ENCODE measurements at places on chromosomes 5 and 9. TPM values are rescaled to one million over a fixed set of nuclear protein-coding genes. Genes with fewer than 3 reads are reported as not detected.

GRCh38 chr9:73780916-73781315, 629.3 kb downstream of the ANXA1 start:
- no peak for DNase-seq

DNA sequence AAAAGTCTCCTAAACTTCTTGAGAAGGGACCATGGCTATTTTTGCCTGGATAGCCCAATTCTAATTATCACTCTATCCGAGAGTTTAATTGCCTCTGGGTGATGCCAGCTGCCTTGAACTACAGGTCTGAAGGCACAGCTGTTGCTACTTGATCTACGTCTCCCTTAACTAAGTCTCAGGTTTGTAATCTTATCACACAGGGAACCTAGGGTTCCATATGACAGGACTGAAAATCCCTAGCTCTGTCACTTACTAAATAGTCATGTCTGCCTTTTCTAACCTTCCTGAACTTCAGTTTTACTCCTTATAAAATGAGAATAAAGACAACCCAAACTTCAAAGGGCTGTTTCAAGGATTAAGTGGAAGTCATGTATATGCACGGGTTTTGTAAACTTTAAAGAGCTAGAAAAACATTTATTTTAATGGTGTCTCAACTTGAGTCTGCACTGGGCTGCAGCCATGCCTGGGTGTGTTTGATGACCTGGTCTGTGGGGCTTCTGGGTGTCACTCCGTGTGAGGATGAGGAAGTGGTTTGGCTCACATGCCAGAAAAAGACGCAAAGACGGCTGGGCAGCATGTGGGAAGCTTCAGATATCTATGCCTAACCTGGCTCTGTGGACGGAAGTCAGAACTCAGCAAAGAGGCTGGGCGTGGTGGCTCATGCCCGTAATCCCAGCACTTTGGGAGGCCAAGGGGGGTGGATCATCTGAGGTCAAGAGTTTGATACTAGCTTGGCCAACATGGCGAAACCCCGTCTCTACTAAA, 129.3 kb upstream of the SLC44A1 start:
- DNase-seq, result no peak

DNA sequence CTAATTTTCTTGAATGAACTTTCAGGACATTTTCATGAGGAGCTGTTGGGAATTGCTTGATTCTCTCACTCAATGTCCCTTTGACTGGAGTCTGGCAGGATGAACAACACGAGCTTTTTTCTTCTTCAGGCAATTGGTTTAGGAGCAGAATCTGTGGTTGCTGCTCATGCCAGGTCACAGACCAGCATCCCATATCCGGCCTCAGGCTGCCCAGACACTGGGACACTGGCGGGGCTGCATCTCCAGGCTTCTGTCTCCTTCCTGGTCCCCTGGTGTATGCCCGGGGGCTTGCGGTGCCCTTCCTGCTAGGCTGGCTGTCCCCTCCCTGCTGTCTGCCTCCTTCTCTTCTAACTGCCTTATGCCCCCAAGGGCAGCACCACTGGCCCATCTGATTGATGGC, 311.5 kb upstream of the DAP start:
- DNase-seq, result no peak

GRCh38 chr9:121331549-121331948, 38.5 kb downstream of the STOM start:
- no peak for DNase-seq

- no peak for DNase-seq
Measured at GRCh38 chr9:135221951-135222631, 134.6 kb downstream of the OLFM1 start.

GRCh38 chr5:52922384-52922783, 66.8 kb upstream of the ITGA2 start:
- DNase-seq, result no peak

GRCh38 chr9:120583958-120584369, 4.0 kb upstream of the CDK5RAP2 start:
- DNase-seq, result peak; percentile 56

GRCh38 chr5:76305269-76305668, 97.8 kb upstream of the IQGAP2 start:
- no peak for DNase-seq

DNA sequence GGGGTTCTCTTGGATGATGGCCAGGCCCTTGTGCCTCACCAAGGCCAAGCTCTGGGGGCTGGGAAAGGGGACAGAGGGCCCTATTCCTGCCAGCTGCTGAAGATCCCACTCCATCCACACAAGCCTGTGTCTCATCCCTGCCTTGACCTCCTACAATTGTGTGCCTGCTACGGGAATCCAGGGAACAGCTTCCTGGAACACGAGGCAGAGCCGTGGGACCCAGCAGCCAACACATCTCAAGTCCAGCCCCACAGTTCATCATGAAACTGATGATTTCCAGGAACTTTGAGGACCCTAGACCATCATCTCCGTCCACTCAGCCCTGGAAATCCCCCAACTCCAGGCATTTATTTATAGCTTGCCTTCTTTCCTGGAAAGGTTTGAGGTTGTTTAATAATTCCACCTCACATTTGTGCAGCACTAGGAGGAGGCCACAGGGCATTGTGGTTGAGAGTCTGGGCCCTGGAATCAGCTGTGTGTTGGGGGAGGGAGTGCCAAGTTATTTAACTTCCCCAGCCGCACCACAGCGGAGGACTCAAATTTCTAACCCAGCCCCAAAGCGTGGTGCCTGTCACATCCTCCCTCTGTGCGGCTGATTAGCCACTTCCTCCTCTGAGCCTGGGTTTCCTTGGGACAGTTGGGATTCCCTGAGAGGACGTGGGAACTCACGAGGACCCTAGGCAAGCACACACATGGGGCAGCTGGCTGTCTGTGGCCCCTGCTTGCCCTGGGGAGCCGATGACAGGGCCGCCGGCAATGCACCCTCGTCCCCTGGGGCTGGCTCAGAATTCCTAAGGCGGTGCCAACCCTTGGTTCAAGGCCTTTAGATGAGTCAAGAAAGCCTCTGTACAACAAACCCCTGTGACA, 58.2 kb upstream of the GGTA1 start:
- no peak for DNase-seq

DNA sequence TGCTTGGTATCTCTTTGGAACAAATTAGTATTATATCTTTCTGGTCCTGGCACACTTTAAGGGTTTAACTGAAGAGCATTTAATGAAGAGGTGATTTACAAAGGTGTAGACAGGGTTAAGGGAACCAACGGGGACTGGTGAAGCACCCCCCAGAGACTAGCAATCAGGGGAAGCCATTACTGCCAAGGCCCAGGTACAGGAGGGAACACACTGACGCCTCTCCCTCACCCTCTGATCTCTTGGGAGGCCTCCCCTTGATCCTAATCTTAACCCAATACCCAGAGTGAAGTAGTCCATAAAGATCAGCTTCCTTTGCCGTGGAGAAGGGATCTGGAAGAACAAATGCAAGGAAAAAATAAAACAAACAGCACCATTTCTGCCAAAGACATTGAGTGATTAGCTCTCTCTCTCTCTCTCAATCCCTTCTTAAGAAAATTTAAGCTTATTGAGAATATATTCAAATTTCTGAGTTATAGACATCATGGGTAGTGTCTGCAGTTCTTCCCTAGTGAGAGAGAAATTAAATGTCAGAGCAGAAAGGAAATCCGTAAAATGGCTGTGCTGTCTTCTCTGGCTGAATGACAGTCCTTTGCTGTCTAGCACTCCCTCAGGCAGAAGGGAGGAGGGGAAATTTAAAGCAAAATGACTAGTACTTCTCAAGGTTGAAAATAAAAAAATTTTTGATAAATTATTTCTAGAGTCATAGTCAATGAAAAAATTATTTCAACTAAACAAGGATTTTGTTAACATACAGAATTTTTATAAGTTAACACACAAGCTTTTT, 20.0 kb downstream of the F2R start:
- DNase-seq, result no peak

DNA sequence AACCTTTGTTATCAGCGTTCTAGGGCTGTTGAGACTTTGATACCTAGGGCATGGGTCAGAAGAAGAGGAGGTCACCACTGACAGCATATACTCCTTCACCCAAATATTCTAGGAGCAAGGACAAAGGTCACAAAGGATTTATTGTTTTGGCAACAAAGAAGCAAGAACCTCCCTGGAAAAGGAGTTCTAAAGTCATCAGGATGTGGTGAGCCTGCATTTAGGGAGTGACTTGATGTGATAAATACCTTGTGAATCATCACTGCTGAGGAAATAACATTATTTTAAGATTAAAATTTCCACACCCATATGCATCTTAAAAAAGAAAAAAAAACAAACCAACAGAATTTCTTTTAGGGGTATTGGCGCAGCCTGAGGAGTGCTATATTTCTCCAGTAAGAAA, 13.9 kb downstream of the IFNA1 start:
- no peak for DNase-seq

DNA sequence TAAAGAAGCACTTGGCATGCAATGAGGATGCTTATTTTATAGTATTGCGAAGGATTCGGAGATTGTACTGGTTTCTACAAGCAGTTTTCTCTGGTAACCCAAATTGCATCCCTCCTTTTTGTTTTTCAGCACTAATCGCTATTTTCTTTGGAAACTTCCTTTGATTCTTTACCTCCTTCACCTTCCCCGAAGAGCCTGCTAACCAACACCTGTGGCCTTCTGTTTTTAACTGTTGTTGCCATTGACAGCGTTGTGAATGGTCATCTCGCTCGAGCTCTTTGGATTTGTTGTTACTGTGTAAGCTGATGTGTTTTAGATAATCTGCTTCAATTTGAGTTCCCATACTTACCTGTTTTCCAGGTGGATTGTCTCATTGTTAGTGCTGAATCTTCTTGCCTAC, 1.1 kb downstream of the CNOT6 start:
- DNase-seq, result no peak

- DNase-seq, result no peak
Measured at GRCh38 chr9:78354324-78354973, 57.5 kb downstream of the PSAT1 start.

- DNase-seq, result no peak
Measured at GRCh38 chr5:111374380-111374779, 138.0 kb downstream of the STARD4 start.

FST gene
- 3.3 TPM for total RNA-seq

DBH gene
- total RNA-seq, result 0.09 TPM

ANKRD31 gene
- 0.86 TPM for total RNA-seq

TRIO gene
- 9.7 TPM for total RNA-seq

NUTM2F gene
- total RNA-seq, result not detected
